ENCODE measurements at places on chromosomes 7 and 10. TPM values are rescaled to one million over a fixed set of nuclear protein-coding genes. Genes with fewer than 3 reads are reported as not detected.

The GNG11 gene
- total RNA-seq, result not detected

The TDRD1 gene
- total RNA-seq, result not detected

The APBB1IP gene
- 0.12 TPM for total RNA-seq

The FAM221A gene
- 11.7 TPM for total RNA-seq

The NAT16 gene
- total RNA-seq, result not detected

The ZCWPW1 gene
- total RNA-seq, result 2.7 TPM

GRCh38 chr10:113651021-113651420 is 12.8 kb downstream of the NRAP start:
- DNase-seq, result no peak

- no peak for DNase-seq
Observed at GRCh38 chr10:5583525-5584175, 58.9 kb downstream of the CALML3 start.

- DNase-seq, result no peak
Observed at GRCh38 chr7:91034459-91035368, 229.5 kb upstream of the FZD1 start.

DNA sequence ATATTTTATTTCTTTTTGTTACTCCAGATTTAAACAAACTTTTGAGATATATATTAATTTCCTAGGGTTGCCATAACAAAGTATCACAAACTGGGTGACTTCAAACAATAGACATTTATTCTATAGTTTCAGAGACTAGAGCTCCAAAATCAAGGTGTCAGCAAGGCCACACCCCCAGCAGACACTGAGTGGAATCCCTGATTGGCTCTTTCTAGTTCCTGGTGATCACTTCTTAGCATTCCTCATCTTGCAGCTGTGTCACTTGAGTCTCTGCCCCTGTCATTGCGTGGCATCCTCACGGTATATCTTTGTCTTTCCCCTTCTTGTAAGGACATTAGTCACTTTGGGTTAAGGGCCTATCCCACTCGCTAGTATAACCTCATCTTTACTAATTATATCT is 7.6 kb upstream of the SLC26A3 start:
- no peak for DNase-seq

DNA sequence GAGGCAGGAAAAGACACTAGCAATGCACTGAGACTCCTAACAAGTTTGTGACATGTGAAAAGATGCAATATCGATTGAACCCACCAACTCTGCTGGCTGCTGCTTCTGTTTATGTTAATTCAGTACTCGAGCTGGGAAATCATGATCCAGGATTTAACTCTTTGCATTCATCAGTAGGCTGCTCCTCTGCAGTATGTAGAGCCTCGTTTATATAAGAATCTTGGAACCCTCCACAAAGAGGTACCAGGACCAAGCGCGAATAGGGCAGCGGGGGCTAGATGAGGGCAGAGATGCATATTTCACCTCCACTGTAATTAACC is 7.8 kb downstream of the PRKAG2 start:
- DNase-seq, result no peak

- DNase-seq, result no peak
Observed at GRCh38 chr7:25617214-25617613, 388.9 kb upstream of the NPVF start.

DNA sequence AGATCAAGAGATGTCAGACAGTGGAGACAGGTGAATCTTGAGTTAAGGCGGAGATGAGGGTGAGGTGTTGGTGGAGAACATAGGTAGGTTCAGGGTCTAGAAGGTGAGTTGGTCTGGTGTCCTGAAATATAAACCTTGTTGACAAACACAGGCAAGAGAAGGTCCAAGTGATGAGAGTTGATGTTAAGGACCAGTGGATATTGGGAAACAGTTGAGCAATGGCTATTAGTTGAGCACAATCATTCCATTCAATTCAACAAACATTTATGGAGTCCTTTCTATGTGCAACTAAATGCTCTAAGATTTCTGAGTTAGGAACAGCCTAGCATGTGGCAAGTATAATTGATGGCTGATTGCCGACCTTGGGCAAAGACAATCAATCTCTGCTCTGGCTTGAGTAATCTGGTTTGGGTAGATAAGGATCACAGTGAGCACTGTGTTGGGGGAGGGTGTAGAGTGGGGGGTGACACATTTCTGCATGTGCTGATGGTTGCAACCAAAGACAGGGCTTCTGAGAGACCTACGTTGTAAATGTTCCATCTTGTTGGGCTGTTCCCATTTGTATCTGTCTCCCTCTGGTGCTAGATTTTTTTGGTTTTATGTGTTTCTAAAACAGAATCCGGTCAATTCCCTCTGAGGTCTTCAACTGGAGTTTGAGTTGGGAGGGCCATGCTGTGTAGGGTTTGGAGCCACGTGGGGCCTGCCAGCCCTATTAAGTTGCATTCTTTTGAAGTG is 201.1 kb downstream of the BAMBI start:
- DNase-seq, result no peak

DNA sequence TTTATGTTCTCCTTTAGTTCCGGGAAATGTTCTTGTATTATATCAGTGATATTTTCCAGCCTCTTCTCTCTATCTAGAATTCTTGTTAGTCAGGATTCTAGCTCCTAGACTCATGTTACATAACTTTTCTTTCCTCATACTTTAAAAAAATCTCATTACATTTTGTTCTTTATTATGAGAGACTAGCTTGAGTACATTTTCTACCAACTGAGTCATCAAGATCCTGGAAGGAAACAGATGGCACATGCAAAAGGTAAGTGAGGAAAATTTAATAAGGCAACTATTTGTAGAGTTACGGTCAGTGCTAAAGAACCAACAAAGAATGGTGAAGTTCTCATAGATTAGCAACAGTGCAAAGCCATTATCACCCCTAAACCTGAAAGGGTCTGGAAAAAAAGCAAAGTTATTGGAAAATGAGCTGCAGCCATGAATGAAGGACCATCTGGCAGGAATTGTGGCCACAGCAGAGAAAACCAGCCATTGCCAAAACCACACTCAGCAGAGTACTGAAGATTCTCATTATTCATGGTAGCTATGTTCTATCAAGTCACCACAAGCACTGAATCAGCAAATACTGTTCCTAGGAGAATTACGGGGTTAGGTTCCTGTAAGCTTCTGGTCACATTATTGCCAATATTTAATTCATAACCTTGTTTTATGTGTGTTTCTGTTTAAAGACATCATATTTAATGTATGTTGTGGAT is 98.3 kb upstream of the C7orf33 start:
- no peak for DNase-seq

DNA sequence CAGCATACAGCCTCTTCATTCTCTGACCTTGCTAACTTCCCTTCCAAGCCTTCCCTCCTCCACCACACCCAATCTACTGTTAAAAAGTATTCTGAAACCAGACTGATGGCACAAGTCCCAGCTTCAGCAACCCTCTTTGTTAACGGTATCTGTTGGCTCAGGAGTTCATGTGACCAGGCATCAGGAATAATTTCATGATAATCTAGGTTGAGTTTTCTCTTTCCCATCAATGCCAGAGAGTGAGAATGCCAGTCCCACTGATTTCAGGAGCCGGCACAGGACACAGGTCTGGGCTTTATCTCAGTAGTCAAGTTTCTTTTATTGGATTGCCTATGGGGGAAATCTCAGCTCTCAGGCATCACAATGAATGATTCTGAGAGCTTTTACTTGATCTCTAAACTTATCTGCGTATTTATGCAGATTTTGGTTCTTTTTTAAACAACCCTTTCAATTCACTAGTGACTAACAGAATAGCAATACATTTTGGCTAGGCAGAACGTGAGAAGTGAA is 231.0 kb upstream of the LYZL1 start:
- no peak for DNase-seq

- no peak for DNase-seq
Observed at GRCh38 chr10:107264742-107265141, 100.2 kb upstream of the SORCS1 start.

GRCh38 chr10:118816471-118817168 is 61.9 kb upstream of the CACUL1 start:
- DNase-seq, result no peak

GRCh38 chr7:66696774-66697191 is 43.8 kb upstream of the RABGEF1 start:
- no peak for DNase-seq

DNA sequence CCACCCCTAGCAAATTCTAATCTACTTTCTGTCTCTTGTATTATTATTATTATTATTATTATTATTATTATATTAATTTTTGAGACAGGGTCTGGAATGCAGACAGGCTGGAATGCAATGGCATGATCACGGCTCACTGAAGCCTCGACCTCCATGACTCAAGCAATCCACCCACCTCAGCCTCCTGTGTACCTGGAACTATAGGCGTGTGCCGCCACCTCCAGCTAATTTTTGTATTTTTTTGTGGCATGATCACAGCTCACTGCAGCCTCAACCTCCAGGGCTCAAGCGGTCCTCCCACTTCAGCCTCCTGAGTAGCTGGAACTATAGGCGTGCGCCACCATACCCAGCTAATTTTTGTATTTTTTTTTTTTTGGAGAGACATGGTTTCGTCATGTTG is 2.6 kb upstream of the TMEM139 start:
- DNase-seq, result no peak

DNA sequence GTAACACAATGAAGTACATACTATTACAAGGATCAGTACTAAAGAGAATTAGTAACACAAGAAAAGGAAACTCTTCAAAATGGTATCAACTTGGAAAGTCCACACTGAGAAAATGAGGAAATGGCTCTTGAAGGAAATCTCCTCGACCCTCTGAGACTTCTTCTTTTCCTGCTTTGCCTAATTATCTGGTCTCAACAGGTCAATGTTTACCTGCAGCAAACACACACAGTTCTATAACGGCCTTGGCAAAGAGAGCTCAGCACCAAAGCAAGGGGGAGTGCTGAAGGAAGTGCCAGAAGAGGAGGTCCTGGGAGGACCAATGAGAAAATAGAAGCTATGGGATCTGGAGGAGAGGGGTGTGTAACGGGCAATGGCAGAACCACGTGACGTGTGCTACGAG is 21.9 kb downstream of the CHCHD3 start:
- no peak for DNase-seq

Data from type B pancreatic cell (in vitro differentiated cells).